BE2C (cell line): ENCODE measurements at places on chromosomes 11 and 22.

DNA sequence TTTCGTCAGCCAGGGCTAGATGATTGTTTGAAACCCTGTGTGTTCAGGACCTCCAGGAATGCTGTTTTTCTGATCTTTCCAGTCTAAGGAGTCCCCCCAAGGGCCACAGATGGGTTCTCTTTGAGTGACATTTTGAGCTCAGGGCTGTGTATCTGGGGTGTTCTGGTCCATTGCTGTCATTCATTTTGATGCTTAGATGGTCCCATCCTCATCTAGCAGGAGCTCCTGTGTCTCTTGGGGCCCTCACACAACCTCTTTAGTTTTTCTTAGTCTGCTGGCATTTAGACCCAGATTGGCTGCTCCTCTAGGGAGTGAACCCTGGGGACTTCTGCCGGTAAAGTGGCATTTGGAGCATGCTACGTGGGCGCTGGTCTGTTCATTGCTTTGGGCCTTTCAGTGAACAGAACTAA lies 39.1 kb downstream of the MED15 start:
- no peak for DNase-seq

DNA sequence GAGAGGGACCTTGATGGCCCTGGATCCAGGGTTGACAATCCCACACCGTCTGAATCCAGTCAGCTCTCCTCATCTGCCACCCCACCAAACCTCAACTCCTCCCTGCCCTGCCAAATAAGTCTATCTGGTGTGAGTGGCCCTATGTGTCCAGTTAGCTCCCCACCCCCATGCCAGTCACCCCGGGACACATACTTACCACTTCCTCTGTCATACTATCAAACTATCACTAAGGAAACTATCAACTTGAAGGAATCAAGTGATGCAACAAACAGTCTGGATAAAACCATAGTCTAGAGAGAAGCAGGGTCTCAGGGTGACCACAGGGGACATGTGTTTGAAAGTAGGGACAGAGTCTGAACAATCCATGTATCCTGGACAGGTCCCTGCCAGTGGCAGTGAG lies 13.2 kb upstream of the CSF2RB start:
- no peak for DNase-seq

DNA sequence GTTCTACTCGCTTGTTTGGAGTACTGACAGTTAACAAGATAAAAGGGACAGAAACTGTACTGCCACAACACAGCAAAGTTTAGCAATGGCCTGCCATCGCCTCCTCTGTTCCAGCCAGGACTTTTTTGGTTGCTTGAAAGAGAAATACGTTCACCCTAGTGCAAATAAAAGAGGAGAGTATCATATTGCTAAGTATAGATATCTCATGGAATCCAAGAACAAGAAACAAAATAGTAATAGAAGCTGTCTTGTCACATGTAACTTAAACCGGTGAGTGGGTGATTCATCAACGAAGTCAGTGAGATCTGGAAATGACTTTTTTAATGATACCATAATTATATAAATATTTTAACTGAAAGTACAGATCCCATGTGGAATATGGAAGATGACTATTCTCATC lies 35.4 kb downstream of the SLC1A2 start:
- DNase-seq = no peak

- DNase-seq = no peak
These were observed 125.2 kb downstream of the MICAL2 start for GRCh38 chr11:12235553-12235946.

GRCh38 chr22:48118654-48119053 lies 1356.2 kb downstream of the TBC1D22A start:
- DNase-seq = no peak

DNA sequence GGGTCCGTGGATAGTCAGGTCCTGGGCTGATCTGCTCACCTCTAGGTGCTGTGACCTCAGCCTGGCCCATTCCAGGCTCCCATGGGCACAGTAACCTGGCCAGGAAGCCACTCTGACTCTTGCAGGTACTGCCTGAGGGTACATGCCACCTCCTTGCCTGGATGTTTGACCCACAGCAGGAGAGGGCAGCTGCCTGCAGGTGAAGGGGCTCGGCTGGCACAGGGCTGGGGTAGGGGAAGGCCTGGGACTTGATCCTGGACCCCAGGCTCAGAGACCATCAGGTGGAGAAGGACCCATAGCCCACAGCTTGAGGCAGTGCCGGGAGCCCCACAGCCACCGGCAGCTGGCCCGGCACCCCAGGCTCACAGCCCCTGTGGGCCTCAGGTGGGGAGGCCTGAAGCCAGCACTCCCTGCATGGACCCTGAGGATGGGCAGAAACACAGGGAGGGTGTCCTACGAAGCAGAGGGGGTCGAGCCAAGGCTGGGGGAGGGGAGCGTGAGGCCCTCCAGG lies 2.7 kb downstream of the LRRC56 start:
- no peak for DNase-seq

GRCh38 chr11:86781546-86781945 lies 18.8 kb upstream of the PRSS23 start:
- DNase-seq = no peak

GRCh38 chr11:124791626-124792341 lies 8.4 kb downstream of the MSANTD2 start:
- no peak for DNase-seq

DNA sequence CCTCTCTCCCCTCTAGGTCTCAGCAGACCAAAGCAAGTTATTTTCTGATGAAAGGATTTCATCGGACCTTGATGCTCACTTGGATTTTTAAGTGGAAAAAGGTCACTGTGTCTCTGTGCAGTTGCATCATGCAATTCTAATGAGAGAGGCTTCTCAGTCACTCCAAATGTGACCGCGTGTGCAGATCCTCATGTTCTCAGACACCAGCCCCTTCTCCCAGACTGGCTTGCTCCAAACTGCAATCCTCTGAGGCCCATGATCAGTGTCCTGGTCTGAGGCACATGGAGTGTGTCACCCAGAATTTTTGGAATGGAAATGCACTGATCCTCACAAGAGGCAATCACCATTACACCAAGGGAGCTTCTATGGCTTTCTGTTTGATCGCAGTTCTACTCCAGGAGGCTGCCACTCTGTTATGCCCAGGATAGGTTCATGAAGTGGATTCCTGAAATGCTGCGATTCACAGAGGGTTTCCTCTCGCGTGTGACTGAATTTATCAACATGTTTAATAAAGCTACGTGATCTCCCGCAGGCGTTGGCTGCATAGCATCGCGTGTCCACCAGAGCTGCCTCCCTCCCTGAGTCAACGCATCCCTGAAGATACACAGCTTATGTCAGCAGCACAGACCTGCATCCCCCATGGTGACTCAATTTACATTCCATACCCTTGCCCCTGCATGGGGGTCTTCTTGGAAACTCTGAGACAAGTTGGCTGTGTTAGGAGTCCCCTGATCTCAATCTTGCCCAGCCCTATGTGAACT lies 544.6 kb upstream of the B3GAT1 start:
- no peak for DNase-seq

- DNase-seq = no peak
These were observed 99.4 kb upstream of the SORL1-AS1 start for GRCh38 chr11:121552154-121552553.

DNA sequence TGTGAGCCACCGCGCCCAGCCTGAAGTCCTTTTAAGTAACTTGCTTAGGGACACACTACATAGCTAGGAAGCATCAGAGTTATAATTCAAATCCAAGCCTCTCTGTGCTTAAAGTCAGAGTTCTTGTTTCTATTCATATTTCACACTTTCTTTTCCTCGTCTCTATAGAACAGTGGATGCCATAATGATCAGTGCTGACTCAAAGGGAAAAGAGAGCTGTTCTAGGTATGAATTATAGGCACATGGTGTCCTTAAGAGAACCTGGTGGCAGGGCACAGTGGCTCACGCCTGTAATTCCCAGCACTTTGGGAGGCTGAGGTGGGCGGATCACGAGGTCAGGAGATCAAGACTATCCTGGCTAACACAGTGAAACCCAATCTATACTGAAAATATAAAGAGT lies 400.2 kb upstream of the DDI1 start:
- no peak for DNase-seq

DNA sequence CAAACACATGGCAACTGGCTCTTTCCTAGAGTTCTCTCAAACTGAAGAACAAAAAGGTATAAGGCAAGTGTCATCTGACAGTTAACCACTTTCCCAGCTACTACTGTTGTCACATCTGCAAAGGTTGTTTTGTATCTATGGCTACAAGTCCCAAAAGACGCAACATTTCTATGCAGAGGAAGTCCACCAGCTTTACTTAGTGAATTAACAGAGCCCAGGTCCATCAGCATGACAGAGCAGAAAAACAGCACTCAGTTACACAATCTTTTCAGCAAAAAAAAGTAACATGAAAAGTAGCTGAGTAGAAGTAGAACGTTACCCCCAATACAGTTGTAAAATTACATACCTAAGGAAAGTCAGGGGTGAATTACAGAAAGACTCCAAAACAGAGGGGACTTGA lies 12.1 kb downstream of the CPSF7 start:
- no peak for DNase-seq

- DNase-seq = no peak
These were observed 16.3 kb downstream of the HTR3A start for GRCh38 chr11:113991170-113991569.

DNA sequence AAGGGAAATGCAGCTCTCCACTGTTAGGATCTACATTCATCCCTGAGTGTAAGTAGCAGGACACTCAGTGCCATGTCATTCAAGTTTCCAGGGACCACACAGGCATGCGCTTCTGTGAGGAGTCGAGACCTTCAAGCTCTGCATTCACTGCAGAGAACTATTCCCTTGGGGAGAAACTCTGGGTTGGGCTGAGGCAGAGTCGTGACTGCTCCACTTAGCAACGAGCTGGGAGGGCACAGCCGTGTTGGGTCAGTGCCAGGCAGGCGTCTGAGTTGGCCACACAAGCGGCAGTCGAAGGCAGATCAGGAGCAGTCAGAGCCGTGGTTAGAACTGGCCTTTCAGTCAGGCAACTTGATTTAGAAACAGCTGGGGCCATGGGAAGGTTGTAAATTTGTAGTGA lies 14.7 kb downstream of the MPEG1 start:
- DNase-seq = peak; percentile 66

- DNase-seq = peak; percentile 79
These were observed 94.3 kb downstream of the SLC17A6 start for GRCh38 chr11:22432291-22433093.

DNA sequence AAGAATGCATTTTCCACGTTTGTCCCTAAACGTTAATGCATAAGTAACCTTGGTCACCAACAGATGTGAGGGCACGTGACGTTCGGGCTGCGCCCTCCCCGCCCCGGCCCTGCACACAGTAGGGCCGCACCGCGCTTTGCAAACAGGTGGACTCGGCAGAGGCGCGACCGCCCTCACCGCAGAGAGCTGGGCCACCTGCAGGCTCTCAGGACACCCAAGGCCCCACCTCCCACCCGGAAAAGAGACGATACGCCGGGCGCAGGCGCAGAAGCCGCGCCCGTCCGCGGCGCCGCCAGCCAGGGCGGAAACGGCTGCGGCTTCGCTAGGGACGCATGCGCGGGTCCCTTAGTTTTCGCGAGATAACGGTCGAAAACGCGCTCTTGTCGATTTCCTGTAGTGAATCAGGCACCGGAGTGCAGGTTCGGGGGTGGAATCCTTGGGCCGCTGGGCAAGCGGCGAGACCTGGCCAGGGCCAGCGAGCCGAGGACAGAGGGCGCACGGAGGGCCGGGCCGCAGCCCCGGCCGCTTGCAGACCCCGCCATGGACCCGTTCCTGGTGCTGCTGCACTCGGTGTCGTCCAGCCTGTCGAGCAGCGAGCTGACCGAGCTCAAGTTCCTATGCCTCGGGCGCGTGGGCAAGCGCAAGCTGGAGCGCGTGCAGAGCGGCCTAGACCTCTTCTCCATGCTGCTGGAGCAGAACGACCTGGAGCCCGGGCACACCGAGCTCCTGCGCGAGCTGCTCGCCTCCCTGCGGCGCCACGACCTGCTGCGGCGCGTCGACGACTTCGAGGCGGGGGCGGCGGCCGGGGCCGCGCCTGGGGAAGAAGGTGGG lies at the start of gene FADD:
Gene FADD (plus strand): TSS at position 377 of the 831 bp plus-strand sequence. CDS start 164 bp downstream, at position 541.
- peak; percentile 92 for DNase-seq

DNA sequence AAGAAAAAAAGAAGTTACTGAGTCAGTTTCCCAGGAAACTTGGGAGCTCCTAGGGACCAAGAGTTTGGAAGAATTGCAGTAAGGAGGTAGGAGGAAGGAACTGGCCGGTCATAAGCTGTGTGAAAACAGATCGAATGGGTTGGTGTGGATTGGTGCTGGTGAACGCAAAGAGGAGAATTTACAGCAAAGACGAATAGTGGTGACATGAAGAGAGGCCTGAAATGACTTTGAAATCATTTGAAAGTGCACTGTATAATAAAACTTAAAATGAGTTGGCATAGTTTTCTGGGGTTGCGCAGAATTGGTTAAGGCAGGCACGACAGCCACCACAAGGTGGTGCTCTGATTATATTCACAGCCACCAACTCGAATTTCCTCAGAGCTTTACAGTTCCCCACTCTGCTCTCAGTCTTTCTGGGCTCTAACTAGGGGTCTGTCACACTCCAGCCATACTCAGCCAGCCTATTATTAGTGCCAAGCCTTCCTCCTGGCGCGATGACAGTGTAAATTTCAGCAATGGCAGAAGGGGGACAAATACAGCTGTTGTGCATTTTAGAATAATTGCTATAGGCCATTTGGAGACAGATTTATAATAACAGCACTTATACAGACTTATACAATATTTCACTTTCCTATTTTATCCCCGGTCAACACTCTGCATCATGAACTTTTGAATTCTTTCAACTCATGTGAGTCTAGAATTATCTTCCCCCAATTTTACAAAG lies 8.3 kb upstream of the HTR3B start:
- DNase-seq = peak; percentile 64

- no peak for DNase-seq
These were observed 6.4 kb downstream of the LMO2 start for GRCh38 chr11:33885338-33886005.

DNA sequence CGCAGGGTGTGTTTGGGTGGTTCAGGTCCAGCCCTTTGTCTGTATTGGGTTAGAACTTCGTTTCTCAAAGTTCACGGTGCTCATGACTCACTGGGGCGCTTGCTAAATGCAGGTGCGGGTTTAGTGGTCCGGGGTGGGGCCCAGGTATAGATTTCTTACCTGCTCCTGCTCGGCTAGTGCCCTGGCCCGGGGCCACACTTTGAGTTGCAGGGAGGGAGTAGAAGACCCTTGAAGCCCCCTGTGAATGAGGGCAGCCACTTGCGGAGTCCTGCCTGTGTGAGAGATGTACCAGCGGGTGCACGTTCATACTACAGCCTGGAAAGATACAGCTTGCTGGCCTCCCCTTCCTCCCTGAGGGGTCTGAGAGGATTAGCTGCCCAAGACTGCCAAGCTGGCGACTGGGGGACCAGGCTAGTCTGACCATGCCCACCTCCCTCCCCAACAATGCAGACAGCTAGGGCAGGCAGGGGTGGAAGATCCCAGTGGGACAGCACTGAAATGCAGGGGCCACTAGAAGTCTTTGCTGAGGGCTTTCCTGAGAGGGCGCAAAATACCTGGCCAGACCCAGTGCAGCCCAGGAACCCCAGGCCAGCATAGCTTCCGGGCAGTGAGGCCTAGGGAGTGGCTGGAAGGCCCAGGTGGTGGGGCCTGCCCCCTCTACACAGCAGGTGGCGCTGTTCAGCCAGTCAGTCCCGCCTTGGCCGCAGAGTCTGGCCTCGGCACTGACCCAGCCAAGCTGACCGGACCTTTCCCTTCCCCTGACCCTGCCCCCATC lies 5.1 kb upstream of the MYRF start:
- peak; percentile 67 for DNase-seq
